ENCODE measurements at places on chromosomes 3 and 15.

DNA sequence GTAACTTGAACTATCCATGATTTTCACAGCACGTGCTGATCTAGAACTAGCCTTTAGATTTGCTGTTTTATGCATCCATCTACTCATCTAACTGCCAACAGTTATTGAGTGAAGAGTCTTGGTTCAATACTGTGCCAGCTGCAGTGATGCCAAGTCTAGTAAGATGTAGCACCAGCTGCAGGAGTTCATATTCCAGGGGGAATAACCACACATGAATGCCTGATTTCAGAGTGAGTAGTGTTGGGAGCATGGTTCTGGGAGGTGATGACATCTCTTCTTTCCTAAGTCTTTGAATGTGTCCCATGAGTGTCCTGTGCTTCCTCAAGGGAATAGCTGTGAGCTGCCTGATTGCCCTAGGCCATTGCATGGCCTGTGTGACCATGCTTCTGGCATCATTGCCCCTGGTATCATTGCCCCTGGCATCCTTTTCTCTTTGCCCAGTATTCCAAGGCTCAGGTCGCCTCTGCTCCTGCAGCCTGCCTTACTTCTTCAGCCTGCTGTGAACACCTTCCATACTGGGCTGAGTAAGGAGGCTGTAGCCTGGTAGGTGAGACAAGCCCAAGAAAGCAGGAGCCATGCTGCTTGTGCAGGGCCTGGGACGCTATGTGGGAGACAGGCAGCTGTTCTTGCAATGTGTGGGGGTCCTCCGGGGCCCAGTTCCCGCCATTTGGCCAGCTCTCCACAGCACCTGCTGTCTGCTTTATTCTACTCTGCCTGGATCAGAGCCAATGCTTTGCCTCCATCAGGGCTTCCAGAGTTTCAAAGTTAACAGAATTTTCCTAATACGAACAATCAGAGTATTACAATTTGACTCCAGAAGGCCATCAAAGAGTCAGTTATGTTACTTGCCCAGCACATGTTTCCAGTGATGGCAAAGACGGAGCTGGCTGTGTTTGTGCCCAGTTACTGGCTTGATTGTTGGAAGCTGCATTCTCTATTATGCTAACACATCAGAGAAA lies 73.2 kb downstream of the CLSTN2 start:
- no peak for DNase-seq

DNA sequence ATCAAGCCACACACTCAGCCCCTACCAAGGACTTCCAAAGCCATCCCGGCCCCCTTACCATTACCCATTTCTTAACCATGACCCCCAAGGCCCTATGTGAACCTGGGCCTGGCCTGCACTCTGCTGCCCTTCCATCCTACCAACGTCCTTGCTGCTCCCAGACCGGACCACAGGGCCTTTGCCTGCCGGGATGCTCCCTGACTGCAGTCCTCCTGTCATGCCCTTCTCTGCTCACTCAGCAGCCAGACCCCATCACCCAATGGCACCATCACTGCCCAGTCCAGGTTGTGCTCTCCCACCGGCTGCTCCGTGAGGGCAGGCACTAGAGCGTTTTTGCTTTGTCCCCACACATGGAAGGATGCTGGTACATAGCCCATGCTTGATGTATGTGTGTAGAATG lies 73.7 kb downstream of the OCA2 start:
- DNase-seq, result no peak

DNA sequence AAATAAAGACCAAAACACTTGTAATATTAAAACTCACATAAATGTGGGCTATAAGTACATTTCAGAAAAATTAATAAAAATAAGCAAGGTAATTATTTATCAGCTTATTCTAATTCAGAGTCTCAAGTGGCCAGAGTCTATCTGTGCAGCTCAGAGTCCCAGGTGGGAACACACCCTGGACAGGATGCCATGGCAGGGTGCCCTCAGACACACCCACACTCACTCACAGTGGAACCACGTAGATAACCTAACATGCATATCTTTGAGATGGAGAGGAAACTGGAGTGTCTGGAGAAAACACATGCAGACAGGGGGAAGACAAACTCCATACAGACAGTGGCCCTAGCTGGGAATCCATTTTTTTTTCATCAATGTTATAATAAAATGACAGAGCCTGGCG lies 37.2 kb downstream of the FSIP1 start:
- no peak for DNase-seq

GRCh38 chr3:64365877-64366276 lies 140.6 kb upstream of the PRICKLE2 start:
- no peak for DNase-seq

DNA sequence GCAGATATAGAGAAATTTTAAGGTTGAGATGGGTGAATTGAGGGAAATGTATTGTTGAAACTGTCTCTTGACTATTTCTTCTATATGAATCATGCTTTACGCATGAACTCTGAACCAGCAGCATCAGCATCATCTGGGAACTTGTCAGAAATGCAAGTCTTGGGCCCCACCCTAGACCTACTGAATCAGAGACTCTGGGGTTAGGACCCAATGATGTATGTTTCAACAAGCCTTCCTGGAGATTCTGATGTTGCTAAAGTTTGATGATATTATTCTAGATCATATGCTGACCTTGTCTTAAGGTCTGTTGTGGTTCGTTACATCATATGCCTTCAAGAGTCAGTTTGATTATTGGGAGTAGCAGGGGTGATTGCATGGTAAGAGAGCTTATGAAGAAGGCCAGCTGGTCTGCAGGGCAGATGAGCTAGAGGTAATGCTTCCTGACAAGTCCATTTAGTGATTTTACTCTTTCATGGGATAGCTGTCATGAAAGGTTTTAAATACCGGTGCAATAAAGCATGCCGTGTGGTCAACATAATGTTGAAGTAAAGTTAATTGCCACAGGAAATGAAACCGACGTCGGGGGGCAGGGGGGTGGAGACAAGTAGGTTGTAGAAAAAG lies 152.4 kb upstream of the MRPL3 start:
- no peak for DNase-seq

DNA sequence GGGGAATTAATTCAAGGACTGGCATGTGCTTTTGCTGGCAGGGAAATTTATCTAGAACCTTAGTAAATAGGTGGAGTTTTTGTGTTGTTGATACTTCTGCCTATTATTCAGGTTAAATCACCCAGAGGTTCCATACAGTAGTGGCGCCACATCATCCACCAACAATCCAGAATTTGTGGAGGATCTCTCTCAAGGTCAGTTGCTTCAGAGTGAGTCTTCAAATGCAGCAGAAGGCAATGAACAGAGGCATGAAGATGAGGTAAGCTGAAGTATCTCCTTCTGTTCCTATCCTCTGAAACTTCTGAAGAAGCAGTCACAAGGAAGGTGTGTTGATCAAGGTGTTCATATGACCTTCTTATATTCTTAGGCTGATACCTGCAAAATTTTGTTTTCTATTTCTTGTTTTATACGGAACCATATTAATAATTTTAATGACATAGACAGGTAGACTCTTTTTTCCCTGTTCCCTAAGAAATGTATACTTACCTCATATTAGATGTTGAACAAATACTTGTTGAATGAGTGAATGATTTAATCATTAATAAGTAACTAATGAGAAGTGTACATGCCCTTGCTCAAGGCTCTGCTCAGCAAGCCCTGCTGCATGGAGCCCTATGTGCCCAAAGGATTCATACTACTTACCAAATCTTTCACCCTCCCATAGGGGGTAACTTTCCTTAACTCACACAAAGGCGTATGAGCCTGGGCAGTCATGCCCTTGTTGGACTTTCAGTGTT lies 43.6 kb downstream of the HMG20A start:
- DNase-seq, result no peak

- DNase-seq, result no peak
Measured at GRCh38 chr3:23341147-23341838, 138.2 kb downstream of the UBE2E2 start.

DNA sequence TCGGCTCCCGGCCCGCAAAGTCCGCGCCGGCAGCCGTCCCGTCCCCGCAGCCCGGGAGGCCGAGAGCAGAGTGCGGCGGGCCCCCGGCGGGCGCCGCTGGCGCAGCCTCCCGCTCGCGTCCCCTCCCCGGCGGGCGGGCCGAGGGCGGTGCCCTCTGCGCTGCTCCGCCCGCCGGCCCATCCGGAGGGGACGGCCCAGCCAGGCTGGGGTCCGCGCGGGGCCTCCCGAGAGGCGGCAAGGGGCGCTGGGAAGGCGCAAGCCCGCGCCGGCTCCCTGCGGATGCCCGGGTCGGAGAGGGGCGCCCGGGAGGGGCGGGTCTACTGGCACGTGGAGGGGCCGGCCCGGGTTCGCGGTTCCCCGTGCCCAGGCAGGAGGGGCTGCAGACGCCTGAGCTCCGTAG lies at the start of the genes CLCN2 and POLR2H:
TSS of gene CLCN2 (minus strand) at position 74 of the 400 bp plus-strand sequence. CDS start 126 bp downstream, outside the sequence.
TSS of gene POLR2H (plus strand) at position 179 of the 400 bp plus-strand sequence. CDS start 1,783 bp downstream, outside the sequence.
- no peak for DNase-seq

DNA sequence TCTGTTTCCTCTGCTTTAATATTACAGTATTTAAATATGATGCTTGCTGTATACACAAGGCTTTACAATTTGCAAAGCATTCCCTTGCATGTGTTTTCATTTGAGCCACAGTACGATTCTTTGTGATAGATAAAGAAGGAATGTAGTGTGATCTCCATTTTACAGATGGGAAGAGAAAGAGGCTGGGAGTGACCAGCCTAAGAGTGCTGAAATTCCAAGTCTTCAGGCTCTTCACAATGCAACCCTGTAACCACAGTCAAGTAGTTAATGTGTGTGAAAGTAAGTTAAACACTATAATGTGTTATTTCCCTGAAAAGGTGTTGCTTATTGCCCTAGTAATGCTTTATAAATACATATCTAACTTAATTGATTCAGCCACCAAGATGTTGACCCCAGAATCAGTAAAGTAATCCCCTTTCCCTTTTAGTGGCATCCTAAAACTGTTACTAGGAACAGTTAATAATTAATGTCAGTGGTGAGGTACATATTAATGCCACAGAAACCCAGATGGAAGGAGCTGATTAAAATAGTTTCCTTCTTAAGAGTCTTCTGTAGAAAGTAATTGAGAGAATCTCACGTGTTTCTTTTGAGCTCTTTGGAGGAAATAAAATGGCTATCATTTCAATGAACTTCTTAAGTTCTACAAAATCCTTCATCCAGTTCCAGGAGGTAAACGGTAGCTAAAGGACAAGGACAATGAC lies 110.4 kb downstream of the IL12A start:
- DNase-seq, result no peak

GRCh38 chr3:31567036-31567435 lies 34.3 kb downstream of the STT3B start:
- DNase-seq, result no peak

GRCh38 chr3:69082805-69083204 lies 1.9 kb upstream of the ARL6IP5 start:
- peak; percentile 50 for DNase-seq

DNA sequence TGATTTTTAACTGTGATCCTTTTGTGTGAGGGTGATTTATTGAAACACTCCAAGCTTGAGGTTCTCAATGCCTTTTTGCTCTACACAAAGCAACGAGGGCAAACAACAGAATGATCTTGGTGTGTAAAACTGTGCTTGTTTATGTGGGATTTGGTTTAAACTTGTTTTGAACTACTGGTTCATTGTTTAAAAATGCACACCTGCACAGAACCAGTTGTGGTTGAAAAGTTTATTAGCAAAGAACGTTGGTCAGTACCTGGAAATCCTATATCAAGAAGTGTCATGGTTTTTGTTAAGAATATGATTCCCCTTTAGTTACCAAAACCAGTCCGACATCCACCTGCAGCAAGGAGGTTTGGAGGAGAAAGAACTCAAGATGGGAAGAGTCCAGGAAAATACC lies 239.4 kb downstream of the WNT5A start:
- DNase-seq, result no peak

- no peak for DNase-seq
Measured at GRCh38 chr15:77053709-77054108, 17.2 kb downstream of the TSPAN3 start.

DNA sequence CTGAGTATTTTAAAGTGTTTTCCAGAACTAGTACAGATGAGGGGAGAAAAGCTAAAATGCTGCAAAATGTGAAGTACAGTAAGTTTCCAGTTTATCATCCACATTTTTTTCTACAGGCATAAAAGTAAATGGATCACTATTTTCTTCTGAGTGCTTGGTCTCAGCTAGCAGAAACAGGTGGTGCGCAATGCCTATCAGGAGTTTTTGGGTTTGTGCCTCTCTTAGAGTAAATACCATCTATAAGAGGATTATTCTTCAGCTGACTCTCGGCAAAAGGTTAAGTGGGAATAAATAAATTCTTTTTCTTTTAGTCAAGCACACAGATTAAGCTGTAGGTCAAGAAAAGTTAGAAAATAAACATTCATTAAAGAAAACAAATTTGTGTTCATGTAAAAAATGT lies 1027.7 kb downstream of the PLOD2 start:
- DNase-seq, result no peak

- no peak for DNase-seq
Measured at GRCh38 chr3:13075318-13075717, 2.1 kb upstream of the IQSEC1 start.

DNA sequence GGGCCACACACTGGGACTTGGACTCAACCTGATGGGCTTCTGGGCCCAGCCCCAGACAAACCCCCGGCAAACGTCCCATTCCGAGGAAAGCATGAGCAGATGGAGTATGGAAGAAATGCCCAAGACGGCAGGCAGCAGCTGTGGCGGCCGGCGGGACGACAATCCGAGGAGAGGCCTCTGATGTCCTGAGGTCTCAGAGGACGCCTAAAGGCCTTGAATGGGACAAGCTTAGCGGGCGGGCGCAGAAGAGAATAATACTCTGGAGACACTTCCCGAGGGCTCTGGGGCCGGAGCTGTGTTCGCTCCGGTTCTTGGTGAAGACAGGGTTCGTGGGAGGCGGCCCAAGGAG lies 482 bp upstream of the OGG1 start:
- DNase-seq, result no peak

- no peak for DNase-seq
Measured at GRCh38 chr15:100227781-100228180, 114.0 kb downstream of the ADAMTS17 start.

- no peak for DNase-seq
Measured at GRCh38 chr3:36220173-36220572, 160.1 kb upstream of the STAC start.

GRCh38 chr15:72078887-72079286 lies 39.1 kb downstream of the MYO9A start:
- no peak for DNase-seq

- no peak for DNase-seq
Measured at GRCh38 chr3:48633743-48634142, 1.5 kb downstream of the SLC26A6 start.

GRCh38 chr15:60362321-60363086 lies 35.3 kb downstream of the ANXA2 start:
- DNase-seq, result no peak

DNA sequence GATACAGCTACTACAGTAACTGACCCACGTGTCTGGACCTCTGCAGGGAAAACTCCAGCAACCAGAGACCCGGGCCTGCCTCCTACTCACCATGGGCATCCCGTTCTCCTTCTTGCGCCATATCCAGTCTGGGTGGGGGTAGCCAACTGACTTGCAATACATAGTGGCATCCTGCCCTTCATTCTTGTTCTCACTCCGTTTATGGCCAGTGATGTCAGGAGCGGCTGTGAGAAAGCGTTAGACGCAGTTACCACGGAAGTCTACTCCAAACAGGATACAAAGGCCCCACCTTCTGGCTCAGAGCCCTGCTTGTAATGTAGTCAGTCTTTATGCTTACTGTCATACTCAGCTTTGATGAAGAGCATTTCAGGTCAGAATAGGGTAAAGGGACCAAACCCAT lies 59.6 kb downstream of the NPTN start:
- peak; percentile 70 for DNase-seq

- DNase-seq, result no peak
Measured at GRCh38 chr3:104149154-104149553, 1217.6 kb upstream of the ALCAM start.

GRCh38 chr15:26443321-26443720 lies 329.5 kb downstream of the GABRB3 start:
- DNase-seq, result no peak
